NCI-H187 treated with DMSO at 0.1 percent for 48 hours (cell line): ENCODE measurements at places on chromosomes 4 and X.

DNA sequence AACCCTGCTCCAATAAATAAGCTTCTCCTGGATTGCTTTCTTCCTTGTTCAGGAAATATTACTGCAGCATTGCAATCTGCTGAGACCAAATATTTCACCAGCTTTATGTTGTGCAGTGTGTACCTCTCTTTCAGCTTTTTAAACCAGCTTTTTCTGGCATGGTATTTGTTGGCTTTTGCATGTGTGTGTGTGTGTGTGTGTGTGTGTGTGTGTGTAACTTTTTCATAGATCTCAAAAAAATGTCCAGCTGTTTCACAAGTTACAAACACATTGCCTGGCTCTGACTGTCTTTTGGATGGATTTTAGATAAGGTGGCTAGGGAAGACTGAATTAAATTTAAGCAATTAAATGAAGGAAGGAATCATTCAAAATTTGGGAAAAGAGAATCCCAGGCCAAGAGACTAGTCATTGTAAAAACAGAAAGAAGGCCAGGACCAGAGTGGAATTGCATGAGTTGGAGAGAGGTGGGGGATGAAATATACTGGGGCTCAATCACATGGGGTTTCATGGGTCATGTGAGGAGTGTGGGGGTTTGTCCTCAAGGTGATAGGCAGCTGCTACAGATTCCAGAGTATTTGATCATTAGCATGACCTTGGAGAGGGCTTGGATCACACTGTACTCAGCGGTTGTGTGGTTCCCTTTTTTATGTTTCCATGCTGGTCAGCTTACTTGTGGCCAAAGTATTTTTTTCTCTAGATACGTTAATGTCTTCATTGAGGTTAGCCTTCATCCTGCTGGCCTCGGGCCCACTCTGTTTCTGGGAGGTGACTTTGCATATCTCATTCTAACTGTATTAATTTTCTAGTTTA lies 357.7 kb upstream of the BOD1L1 start:
- DNase-seq, result no peak

DNA sequence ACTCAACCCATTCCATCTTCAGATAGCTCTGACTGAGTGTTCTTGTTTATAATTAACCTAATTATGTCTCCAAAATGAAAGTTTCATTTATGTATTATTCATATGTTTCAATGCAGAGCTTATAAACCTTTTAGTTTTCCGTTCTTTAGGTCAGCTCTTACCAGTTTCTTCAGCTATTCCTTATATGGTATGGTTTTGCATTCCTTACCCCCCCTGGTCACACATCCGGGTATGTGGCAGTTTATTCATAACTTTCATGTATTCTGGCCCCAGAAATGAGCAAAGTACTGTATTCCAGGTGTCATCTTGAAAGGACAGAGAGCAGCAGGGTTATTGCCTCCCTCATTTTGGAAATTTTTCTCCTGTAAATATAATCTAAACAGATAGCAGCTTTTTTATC lies 16.8 kb upstream of the IGSF1 start:
- DNase-seq, result no peak

DNA sequence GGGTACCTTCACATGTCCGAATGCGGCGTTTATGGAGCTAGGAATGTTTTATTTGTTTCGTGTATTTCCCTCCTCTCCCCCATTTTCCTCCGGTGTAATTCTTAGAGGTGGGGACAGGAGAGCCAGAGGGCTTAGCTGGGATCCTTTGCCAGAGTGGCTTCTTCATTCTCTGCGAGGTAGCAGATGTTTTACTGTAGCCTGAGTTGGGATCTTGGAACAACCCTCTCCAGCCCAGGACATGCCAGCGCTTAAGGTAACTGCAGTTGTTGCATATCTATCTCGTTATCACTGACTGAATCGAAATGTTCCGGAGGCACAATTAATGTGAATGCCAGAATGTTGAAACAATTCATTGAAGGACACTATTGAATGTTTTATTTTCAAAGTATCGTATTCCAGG lies 59.0 kb upstream of the DYNLT3 start:
- DNase-seq, result no peak

DNA sequence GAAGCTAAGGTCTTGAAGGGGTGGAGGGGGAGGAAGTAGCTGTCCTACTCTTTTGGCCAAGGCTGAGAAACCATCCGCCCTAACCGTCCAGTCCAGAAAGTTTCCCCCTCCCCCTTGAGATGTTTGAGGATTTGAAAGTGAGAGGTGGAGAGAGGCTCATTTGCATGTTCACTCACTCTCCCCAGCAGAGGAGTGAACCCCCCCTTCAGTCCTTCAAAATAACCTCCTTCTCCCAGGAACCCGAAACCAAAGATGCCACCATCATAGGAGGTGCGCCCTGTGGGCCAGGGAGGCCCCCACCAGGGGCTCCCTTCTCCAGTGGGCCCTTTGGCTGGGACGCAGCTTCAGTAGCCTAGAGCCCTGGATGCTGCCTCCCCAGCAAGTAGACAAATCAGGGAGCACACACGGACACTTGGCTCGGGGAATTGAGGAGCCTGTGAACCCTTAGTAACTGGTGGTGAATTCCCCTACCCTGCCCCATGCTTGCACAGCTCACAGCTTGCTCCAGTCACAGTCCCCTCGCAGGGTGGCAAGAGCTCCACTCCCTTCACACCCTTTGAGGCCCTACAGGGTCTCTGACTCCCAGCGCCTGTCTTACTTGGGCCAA lies 25.6 kb downstream of the ELF4 start:
- no peak for DNase-seq

GRCh38 chr4:136687118-136687517 lies 845.2 kb downstream of the PCDH18 start:
- no peak for DNase-seq

DNA sequence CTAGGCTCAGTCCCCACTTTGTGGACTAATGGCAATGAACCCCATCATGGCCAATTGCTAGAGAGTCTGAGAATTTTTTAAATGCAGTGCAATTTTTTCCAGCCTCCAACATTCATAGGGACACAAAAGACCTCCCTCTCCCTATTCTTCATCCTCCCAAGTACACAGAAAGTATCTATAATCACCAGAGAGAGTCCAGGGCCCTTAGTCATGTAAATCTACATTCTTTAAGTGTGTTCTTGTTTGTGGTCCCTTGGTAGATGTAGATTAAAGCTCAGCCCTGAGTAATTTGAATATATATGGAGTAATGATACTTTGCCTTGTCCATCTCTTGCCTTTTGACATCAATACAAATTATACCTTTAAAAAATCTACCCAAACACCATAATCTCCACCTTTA lies 51.3 kb upstream of the ATXN3L start:
- no peak for DNase-seq
